ENCODE measurements at places on chromosomes 4 and X.

DNA sequence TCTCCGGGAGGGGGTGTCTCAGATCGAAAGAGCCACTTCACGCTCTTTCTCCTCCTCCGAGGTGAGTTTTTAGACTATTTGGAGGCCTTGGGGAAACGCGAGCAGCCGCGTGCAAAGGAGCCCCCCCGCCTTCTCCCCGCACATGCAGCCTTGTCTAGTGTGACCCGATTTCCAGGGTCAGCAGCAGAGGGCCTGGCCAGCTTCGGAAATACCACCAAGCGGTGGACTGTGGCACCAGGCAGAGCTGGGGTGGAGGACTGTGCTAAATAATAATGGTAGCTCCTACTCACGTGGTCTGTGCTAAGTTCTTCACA, 79.3 kb upstream of the BCOR start:
- no peak for DNase-seq

- no peak for DNase-seq
Measured at GRCh38 chrX:155673338-155673737, 60.6 kb upstream of the TMLHE start.

- DNase-seq = no peak
Measured at GRCh38 chrX:28022371-28022770, 41.1 kb upstream of the DCAF8L1 start.

DNA sequence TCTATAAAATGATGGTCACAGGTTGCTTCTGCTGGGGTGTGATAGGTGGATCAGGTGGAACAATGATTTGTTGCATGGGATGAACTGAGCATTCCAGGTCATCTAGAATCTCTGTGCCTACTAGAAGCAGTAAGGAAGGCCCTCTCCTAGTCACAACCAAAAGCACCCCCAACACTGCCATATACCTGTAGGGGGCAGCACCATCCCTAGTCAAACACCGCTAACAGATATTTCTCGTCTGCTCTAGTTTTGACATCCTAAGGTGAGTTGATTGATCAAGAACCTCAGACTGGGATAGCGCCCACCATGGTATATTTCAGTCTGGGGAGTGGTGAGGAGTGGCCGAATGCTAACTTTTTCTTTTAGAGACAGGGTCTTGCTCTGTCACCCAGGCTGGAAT, 160.2 kb downstream of the NHS start:
- peak; percentile 45 for DNase-seq

DNA sequence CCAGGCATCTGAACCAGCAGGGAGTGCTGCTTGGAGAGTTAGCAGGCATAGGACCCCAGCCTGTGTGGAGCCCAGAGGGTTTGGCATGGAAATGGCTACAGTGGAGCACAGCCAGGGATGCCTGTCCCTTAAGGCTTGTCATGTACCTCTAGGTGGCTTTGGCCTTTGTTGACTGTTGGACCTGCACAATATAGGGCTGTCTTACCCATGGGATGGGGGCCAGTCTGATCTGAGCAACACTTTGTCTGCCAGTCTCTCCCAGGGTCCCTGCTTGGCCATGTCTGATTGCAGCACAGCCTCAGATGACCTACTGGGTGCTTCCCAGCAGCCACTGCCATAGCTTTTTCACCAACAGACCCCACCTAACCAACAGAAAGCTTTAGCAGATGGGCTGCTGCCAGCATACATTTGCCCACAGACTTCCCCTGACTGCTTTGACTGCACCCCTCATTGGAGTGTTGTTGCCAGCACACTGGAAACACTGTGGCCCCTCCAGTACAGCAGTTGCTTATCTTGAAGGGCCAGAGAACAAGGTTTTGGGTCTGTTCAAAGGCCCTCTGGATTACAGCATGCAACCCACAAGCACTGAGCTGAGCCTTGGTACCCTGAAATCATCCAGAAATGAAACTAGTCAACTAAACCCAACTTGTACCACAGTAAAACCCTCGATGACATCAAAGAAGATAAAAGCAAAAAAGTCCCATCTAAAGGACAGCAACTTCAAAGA, 22.1 kb downstream of the ANAPC10 start:
- DNase-seq = no peak

DNA sequence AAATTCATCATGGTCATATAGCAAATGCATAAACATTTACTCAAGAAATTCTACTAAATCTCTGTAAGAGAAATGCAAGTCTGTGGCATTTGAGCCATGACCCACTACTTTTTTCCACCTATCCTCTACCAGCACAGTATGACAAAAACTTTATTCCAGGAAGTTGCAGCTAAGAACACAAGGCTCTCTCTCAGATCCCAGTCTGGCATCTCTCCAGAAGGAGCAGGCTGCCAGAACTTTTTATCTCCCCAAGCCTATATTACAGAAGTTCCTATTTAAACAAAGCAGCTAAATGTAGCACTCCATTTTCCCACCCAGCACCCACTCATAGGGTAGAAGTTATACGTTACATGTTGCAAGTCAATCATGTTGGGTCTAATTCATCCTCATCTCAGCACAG, 49.3 kb upstream of the EPGN start:
- DNase-seq = peak; percentile 38

DNA sequence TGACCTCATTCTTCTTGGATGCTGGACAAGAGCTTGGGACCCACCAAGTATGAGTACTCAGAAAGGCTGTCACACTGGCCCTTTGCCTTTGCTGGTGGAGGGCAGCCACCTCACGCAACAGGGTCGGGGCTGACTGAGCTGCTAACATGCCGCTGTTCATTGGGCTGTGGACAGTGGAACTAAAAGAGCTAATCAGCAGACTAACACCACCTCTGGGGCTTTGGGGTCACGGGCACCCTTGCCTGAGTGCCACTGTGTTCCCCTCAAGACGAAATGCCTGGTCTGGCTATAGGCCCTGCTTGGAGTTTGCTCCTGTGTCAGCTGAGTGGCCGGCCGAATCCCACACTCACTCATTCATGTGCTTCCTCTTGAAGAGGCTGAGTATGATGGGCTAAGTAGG, 559.6 kb downstream of the SPRY1 start:
- no peak for DNase-seq

DNA sequence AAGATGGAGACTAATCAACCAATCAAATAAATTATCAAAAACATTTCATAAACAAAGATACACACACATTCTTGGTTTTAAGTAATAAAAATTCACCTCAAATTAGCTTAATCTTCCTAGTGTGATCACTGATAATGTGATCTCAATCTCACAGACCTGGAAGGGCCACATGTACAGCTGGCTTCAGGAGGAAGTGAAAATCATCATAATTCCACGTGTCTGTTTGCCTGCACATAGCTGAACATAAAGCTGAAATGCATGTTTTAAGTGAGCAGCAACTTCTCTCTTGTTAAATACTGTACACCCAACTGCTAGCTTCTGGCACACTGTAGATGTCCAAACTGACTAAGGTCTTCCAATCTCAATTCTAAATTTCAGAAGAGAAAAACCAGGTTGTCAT, 53.8 kb downstream of the ARHGAP6 start:
- DNase-seq = no peak

- DNase-seq = no peak
Measured at GRCh38 chr4:56243107-56243506, 144.2 kb downstream of the AASDH start.

DNA sequence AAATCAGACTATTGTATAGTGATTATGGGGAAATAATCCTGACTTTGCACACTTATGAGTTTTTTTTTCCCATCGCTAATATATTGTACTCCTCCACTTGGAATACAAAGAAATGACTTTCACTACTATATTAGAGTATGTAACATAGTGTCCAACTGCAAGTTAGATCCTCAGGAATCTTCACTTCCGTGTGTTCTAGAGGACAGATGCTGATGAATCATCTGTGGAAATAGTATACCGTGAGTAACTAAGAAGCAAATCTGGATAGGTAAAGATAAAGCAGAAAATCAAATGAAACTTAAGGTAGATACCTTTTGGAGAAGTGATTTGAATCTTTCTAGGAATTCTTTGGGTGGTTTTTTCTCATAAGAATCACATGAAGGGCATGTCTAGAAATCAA, 8.3 kb downstream of the IL21 start:
- peak; percentile 48 for DNase-seq

DNA sequence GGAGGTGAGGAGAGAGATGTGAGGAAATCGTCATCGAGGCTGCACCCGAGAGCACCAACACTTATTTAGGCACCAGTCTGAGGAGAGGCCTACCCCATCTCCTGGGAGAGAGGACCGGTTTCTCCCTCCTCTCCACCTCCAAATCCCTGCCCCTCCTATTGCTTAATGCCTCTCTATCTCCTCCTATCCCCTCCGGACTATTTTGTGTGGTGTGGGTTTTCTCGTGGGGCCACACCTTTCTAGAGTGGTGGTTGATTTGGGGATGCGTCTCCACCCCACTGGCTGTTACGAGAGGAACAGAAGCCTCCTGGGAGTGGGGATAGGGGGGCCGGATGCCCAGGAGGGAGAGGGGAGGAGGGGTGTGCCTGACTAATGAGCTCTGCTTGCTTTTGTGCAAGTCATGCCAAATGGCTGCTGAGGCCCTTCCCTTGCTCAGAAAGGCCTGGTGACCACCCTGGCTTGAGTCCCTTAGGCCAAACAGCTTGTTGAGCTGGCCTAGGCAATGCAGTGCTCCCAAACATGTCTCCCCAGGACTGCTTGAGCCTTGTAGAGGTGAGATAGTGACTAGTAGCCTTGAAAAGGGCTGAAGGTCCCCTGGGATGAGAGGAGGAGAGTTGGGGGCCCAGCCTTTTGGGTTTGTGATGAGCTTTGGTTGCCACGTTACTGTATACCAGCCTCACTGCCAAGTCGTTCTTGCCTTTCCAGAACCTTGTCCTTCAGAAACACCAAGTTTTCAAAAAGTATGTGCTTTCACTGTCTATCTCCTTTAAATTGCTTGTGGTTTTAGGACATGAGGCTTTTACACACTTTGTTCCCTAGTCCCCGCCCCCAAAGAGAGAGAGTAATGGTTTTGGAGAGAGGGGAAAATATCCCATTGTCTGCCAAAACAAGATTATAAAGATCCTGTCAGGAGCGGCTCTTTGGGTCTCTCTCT, 1.2 kb downstream of the MSN start:
- peak; percentile 80 for DNase-seq

GRCh38 chrX:115503099-115503498, 57.9 kb upstream of the PLS3 start:
- DNase-seq = no peak

DNA sequence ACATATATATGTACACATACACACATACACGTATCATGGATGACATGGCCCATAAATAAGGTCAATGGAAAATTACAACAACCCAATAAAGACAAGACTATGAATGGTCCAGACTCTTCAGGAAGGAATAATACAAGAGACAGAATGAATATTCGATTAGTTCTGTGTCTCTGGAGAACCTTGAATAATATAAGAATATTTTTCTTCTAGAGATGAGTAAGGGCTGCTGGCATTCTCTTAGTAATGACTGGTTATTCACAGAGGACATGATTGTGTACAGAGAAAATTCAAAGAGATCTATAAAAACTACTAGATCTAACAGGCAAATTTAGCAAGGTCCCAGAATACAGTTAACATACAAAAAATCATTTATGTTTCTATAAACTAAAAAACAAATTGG, 23.3 kb downstream of the SPIN4 start:
- no peak for DNase-seq

DNA sequence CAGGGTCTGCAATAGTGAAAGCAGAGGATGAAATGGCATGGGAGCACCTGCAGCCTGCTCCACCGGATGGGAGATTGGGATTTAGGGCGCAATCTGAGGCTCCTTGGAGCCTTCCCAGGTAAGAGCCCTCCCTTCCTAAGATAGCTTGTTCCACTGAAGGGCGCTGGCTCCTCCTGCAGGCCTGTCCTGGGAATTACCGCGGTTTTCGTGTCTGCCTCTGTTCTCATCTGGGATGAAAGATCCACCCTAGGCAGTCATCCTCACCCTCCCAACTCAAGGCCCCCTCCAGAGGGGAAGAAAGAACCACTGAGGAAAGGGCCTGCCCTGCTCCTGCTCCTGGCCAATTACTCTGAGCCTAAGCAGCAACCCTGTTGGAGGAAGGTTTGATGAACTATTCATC, 547.5 kb downstream of the SMARCA1 start:
- no peak for DNase-seq

DNA sequence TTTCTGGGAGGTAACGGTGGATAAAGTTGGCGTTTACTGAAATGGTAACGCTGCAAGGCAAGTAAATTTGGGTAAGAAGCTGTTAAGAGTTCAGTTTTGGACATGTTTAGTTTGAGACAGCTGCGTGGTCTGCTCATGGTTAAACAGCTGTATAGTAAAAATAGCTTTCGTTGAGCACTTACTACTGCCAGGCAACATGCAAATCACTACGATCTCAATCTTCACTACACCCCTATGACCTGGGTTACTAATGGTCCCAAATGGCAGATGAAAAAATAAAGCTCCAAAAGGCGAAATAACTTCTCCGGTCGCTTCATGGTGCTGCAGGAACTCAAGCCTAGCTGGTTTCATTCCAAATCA, 22.2 kb downstream of the FABP2 start:
- no peak for DNase-seq

DNA sequence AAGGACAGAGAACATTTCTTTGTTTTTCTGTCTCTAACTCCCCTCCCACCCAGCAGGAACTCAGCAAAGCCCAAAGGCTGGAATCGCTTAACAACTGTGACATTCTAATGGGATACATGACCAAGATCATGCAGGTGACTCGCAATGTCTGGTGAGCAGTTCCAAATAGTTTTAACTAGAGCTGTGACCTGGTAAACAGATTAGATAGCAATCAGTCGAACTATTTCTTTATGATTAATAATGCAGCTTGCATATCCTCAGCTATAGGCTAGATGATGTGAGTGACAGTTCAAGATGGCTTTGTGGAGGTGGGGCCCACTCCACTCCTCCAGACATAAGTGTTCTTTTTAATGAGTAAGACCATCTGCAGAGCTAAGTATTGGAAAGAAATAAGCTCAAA, 20.0 kb upstream of the GABRE start:
- DNase-seq = no peak

DNA sequence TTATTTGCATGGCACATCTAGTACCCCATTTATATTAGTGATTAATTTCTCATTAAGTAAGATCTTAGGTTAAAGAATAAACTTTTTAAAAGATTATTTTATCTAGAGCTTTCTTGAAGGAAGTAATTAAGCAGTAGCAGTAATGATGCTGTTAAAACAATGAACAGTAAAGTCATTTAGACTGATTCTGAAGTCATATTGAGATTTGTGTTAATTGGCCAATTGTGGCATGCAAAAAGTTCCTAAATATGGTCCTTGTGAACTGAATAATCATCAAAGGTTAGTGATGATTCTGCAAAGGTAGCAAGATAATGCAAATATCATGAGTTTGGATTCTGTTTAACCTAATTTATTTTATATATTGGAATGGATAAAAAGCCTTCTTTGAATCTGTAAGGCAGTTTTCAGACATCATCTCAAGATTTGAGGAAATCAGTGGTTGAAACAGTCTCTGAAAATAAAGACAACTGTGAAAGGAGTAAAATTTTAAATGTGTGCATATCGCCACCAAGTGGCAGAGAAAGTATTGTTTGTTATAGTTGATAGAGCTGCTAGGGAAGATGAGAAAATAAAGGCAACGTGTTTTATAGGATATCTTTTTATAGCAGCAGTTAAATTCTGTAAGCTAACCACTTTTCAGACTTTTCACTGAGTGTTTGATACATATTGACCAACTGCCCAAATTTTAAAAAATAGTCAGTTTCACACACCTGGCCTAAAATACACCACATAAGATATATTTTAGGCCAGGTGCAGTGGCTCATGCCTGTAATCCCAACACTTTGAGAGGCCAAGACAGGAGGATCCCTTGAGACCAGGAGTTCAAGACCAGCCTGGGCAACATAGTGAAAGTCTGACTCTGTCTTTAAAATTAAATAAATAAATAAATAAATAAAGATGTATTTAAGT, 79.6 kb downstream of the CCKAR start:
- DNase-seq = peak; percentile 41
